ENCODE measurements at places on chromosomes 2 and 18.

GRCh38 chr2:112053917-112054846 is 887 bp upstream of the TMEM87B start:
- DNase-seq: peak; percentile 98

GRCh38 chr18:70808481-70809056 is 519.7 kb downstream of the SOCS6 start:
- no peak for DNase-seq

DNA sequence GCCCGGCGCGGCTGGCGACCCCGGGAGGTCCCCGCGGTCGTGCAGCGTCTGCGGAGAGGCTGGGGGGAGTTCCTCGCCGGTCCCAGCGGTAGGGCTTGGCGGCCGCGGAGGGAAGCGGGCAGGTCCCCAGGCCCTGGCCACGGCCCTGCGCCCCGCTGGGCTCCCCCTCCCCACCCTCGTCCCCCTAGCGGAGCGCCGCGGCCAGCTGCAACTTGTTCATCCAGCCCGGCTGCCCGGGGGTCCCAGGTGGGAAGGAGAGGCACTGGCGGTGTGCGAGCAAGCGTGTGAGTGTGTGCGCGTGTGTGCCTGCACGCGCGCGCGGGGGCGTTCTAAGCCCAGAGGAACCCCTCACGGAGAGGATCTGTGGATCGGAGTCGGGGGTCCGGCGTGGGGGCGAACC is 1.3 kb downstream of the PTPRM start:
- no peak for DNase-seq

DNA sequence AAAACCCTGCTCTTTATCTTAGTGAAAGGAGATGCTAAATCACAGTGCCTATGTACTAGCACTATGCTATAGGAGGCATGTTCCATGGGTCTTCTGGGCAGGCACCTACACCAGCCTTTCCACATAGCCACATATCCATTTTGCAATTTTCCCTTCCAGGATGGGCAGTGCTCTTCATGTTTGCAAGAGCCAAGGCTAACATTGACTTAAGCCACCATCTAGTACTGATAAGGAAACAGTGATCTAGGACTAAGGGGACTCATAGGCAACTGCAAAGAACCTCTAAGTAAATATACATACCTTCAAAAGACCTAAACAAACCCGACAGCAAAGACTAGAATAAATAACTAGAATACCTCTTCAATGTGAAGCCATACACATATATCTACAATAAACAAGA is 919.7 kb upstream of the GYPC start:
- no peak for DNase-seq

GRCh38 chr2:222298001-222298310 is 842 bp downstream of the PAX3 start:
- DNase-seq: no peak

- no peak for DNase-seq
Measured at GRCh38 chr2:84980263-84980983, 9.5 kb downstream of the KCMF1 start.

DNA sequence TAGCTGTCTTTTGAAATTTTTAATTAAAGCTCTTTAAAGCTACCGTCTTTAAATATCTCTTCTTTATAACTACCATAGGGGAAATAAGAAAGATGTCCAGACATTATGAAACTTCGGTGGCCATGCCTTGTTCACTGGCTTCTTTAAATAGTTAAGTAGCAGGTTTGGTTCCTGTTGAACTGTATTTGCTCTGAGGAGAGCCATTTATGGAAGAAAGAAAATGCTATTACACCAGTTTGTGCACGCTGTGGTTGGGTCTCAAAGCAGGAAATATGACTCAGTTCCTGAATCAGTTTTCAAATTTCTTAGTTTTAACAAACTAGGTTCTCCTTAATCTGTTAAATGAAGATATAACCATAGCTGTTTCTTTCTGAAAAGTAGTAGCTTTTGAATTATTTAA is 12.2 kb downstream of the ARPC2 start:
- peak; percentile 70 for DNase-seq

DNA sequence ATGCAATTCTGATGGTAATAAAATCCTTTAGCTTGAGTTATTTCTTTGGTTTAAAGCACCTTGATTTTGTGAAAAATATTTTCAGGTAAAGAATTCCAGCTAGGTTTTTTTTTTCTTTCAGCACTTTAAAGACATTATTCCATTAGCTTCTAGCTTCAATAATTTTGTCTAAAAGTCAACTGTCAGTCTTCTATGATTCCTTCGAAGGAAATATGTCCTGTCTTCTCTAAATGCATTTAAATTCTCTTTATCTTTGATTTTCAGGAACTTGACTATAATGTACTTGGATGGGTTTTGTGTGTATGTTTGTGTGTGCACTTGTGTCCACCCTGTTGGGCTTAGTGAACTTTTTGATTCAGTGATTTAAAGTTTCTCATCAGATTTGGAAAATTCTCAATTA is 4.7 kb downstream of the LONRF2 start:
- peak; percentile 5 for DNase-seq

GRCh38 chr18:3624935-3625741 is 175.2 kb downstream of the TGIF1 start:
- DNase-seq: peak; percentile 70

DNA sequence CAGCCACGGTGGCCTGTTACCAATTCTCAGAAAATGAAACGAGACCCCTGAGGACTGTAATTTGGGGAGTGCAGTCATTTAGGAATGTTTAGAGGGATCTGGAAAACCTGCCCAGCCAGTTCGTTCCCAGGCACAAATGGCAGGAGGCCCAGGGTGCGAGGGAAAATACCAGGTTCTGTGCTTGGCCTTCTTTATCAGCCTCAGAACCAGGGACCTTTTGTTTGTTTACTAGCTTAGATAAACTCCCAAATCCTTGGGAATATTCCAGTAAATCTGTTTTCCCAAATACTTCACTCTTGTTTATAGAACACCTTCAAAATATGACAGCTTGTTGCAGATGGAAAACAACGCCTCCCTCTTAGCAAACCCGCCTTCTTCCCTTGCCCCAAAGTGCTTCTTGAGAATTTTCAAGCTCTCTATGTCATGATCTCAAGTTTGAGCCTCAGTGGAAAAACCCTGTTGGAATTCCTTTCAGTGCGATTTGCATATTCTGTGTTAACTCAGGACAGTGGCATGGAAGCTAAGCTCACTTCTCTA is 400.3 kb upstream of the SMIM21 start:
- DNase-seq: no peak

DNA sequence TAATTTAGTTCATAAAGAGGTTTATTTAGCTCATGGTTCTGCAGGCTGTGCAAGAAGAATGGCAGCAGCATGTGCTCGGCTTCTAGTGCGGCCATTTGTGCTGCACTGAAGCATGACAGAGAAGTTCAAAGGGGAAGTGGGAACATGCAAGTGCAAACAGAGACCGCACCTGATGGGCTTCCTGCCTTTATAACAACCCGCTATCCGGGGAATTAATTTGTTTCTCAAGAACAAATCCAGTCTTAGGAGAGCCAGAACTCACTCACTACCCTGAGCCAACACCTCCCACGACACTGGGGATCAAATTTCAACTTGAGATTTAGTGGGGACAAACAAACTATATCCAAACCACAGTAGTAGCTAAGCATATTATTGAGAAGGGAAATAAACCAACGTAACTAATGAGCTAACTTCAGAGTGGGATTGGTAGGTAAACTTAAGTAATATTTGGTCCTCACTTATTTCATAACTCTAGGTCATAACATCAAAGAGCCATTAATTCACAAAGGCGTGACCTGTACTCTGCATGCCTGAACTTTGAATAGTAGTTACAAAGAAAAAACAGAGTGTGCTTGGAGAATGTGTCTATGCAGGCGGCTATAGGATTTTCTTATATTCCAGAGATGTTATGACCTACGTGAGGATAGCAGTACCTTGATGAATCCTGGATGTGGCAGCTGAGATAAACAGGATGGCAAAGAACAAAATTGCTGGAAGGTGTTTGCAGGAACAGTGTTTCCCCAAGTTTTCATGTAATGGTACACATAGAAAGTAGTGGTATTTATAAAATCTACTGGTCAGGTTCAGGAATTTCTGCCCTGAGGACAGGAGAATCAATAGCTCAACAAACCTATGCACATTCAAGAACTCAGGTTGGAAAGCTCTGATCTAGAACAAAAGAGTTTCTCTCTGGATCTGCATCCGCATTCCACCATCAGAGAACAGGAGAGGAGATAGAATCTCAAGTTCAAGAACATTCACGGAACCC is 845.9 kb upstream of the ID2 start:
- no peak for DNase-seq

DNA sequence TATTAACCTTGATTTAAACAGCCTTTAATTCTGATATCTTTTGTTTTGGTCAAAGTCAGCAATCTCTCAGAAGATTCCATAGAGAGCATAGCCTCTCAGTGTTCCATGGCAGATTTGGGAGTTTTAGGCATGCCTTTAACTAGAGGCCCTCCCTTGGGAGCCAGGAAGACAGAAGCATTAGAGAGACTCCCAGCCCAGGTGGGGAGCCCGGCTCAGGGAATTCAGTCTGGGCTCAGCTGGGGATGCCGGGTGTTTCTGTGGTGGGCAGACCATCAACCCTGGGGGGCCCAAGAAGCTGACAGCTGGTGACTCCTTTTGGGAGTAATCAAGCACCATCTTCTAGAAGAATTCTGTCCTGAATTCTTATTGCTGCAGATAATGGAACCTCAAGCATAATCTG is 99.7 kb upstream of the CELF4 start:
- DNase-seq: no peak

DNA sequence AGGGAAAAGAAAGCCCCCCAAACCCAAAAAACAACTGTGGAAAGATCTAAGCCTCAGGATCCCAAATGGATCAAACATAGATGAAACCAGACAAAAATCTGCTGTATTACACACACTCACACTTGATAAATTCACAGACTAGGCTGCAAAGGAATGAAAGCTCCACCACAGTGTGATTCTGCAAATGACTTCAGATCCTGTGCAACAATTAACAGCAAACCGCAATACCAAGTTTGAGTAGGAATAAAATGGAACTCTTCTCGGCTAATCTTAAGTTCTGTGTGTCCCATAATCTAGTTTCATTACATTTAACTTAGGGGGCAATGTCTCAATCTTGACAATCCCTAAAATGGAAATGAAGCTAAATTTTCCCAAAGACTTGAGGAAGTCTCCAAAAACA is 11.9 kb downstream of the CLK1 start:
- DNase-seq: no peak

- peak; percentile 77 for DNase-seq
Measured at GRCh38 chr2:44778671-44779476, 162.6 kb upstream of the SIX3 start.

GRCh38 chr2:51071191-51071590 is 39.3 kb upstream of the NRXN1 start:
- no peak for DNase-seq

GRCh38 chr2:193793914-193794313 is 1599.2 kb upstream of the TMEFF2 start:
- no peak for DNase-seq

GRCh38 chr2:223936862-223937326 is 8.2 kb downstream of the WDFY1 start:
- DNase-seq: peak; percentile 32

GRCh38 chr2:203626952-203627681 is 79.3 kb upstream of the CD28 start:
- DNase-seq: no peak

DNA sequence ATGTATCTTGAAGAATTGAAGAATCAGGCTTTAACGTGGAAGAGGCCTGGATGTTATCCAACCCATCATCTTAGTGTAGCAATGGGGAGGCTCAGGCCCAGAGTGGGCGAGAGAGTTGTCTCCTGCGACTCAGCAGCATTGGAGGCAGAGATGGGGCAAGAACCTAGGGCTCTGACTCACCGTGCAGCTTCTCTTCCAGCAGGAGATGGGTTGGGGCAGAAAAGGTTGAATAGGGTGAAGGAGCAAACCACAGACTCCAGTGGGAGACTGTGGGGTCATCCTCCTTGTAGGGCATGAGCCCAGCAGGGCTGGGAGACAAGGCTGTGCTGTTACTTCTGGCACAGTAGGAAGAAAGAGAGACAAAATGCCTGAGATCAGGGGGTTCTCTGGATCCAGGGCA is 1.4 kb downstream of the IL36RN start:
- DNase-seq: no peak

GRCh38 chr18:30999887-31000628 is 42.5 kb downstream of the DSC3 start:
- no peak for DNase-seq

DNA sequence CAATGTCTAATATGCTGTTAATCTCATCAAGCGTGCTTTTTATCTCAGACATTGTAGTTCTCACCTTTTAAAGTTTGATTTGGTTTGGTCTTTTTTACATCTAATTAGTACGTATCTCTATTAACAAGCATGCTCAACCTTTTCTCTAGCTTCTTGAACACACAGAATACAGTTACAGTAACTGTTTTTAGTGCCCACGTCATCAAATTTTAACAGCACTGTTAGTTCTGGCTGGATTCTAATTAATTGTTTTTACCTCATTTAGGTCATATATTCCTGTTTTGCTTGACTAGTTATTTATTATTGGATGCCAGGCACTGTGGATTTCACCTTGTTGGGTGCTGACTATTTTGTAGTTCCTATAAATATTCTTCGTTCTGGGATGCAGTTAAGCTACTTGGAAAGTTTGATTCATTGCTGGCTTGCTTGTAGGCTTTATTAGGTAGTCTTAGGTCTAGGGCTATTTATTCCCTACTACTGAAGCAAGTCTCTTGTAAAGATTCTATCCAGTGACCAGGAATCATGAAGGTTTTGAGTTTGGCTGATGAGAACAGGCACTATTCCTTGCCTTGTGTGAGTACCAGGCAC is 263.0 kb downstream of the ETAA1 start:
- no peak for DNase-seq

DNA sequence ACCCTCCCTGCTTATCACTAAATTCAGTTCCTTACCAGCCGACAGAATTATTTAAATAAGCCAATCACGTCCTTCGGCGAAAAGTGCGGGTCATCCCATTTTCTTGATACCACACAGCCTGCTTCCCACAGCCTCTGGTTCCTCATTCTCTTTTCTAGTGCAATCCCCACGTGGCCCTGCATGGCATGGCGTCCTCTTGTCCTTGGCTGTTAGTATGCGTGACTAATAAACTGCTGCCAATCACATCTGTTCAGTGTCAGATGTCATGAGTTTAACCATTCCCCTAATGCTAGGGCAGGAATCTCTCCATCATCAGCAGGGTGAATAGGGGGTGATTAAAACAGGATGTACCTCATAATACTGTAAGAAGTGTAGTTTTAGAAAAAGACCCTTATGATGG is 62.8 kb upstream of the TSPYL6 start:
- no peak for DNase-seq

DNA sequence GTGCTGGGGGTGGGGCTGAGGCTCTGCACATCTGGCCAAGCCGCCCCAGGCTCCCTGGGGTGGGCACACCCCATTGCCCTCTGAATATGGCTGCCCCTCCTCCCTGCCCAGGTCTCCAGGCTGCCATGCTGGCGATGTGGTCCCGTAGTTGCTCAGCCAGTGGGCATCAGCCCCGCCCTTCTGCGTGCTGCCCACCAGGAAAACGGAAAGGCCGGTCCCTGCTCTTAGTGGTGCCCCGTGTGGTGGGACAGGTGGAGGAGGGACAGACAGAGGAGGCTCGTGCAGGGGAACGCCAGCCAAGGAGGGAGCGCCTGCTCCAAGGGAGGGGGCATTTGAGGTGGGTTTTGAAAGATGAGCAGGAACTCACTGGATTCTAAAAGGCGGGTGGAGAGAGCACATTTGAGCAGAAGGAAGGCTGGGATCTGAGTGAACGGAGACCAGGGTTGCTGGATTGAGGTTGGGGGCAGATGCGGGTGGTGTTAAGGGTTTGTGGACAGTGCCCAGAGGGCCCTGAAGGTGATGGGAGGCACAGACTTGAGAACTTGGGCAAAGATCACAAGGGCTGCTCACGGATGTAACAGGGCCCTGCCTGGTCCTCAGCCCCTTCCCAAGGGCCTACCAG is 6.7 kb upstream of the B3GNT7 start:
- DNase-seq: no peak

GRCh38 chr2:171287611-171288010 is 126.9 kb upstream of the TLK1 start:
- DNase-seq: peak; percentile 31
